ENCODE measurements at places on chromosomes 4 and X. TPM values are rescaled to one million over a fixed set of nuclear protein-coding genes. Genes with fewer than 3 reads are reported as not detected.
A peak's percentile ranks its signal among the peaks of the same experiment; 100 is the strongest.

The TMEM271 gene
- total RNA-seq = not detected

The GNRHR gene
- not detected for total RNA-seq

The FHIP1A gene
- total RNA-seq = 0.32 TPM

The CLDN22 gene
- total RNA-seq = not detected

The PWWP3B gene
- 2.6 TPM for total RNA-seq

The FGFBP2 gene
- total RNA-seq = 3.4 TPM

- no peaks in the 10 kb centered on the region for H3K27me3 ChIP-seq
- H3K27ac ChIP-seq = no peak overlapping the region
- H3K36me3 ChIP-seq = no peaks in the 10 kb centered on the region
- DNase-seq = no peak
- no peak overlapping the region for H3K4me3 ChIP-seq
Observed at GRCh38 chr4:22876270-22876669, 183.5 kb downstream of the GBA3 start.

DNA sequence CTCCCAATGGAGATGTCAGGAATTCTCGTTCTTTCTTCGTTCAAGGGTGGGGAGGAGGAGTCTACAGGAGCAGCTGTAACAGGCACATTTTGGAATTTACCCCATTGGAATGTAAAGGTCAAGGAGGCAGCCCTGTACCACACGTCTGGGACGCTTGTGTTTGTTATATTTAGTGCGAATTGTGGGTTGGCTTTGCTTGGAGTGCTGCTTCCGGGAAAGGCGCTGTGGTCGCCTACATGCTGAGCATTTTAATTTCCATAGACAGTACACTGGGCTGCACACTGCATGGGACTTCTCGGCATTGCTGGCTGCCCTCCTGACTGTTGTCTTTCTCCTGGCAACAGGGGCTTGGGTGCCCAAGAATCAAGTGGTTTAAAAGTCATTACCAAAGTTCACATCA is 12.8 kb downstream of the GYG2 start:
- H3K36me3 ChIP-seq = no peaks in the 10 kb centered on the region
- H3K27ac ChIP-seq = no peak overlapping the region
- H3K27me3 ChIP-seq = no peaks in the 10 kb centered on the region

GRCh38 chr4:123554801-123555232 is 158.2 kb downstream of the SPRY1 start:
- H3K4me1 ChIP-seq = peaks cover 6% of the 10 kb centered on the region
- no peak for DNase-seq
- H3K27me3 ChIP-seq = no peaks in the 10 kb centered on the region
- peak overlapping the region; percentile 26 for H3K4me3 ChIP-seq

- no peaks in the 10 kb centered on the region for H3K36me3 ChIP-seq
- no peaks in the 10 kb centered on the region for H3K27me3 ChIP-seq
- H3K27ac ChIP-seq = no peak overlapping the region
- no peak overlapping the region for H3K4me3 ChIP-seq
- no peaks in the 10 kb centered on the region for H3K4me1 ChIP-seq
Observed at GRCh38 chr4:155608225-155608885, 58.3 kb upstream of the GUCY1A1 start.

DNA sequence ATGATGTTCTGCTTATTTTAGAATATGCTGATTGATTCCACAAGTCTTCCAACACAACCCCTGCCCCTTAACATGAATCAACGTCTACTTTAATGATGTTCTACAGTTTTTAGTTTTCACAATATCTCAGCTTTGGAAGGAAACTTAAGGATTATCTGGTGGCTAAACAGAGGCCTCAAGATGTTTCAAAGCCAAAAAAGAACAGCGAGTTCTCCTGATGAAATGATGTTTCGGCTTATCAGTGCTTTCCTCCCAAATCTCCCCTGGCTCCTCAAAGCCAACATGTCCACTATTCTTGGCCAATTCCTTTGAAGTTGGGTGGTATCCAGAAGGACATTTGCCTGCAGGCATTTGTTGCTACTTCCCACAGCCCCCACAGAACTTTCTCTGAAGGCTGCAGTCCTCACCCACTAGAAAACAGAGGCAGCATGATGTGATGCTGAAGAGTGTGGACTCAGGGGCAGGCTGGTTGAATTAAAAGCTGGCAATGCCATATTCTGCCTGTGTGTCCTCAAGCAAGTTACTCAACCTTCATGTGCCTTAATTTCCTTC is 87.3 kb downstream of the ADGRG4 start:
- H3K27me3 ChIP-seq = peaks cover 55% of the 10 kb centered on the region
- no peak for DNase-seq
- H3K36me3 ChIP-seq = no peaks in the 10 kb centered on the region
- H3K4me1 ChIP-seq = no peaks in the 10 kb centered on the region
- H3K27ac ChIP-seq = no peak overlapping the region

GRCh38 chr4:26104056-26104685 is 190.2 kb downstream of the SMIM20 start:
- H3K27me3 ChIP-seq = no peaks in the 10 kb centered on the region
- DNase-seq = no peak
- H3K27ac ChIP-seq = no peak overlapping the region
- H3K4me1 ChIP-seq = no peaks in the 10 kb centered on the region
- no peaks in the 10 kb centered on the region for H3K36me3 ChIP-seq

GRCh38 chr4:53019485-53020382 is 157.6 kb downstream of the RASL11B start:
- no peak overlapping the region for H3K27ac ChIP-seq
- H3K36me3 ChIP-seq = no peaks in the 10 kb centered on the region
- no peaks in the 10 kb centered on the region for H3K27me3 ChIP-seq
- no peak overlapping the region for H3K4me3 ChIP-seq
- no peaks in the 10 kb centered on the region for H3K4me1 ChIP-seq

- DNase-seq = no peak
- H3K4me1 ChIP-seq = no peaks in the 10 kb centered on the region
- no peak overlapping the region for H3K4me3 ChIP-seq
- H3K27me3 ChIP-seq = peaks cover 56% of the 10 kb centered on the region
Observed at GRCh38 chrX:109936114-109936513, 66.8 kb upstream of the TMEM164 start.

DNA sequence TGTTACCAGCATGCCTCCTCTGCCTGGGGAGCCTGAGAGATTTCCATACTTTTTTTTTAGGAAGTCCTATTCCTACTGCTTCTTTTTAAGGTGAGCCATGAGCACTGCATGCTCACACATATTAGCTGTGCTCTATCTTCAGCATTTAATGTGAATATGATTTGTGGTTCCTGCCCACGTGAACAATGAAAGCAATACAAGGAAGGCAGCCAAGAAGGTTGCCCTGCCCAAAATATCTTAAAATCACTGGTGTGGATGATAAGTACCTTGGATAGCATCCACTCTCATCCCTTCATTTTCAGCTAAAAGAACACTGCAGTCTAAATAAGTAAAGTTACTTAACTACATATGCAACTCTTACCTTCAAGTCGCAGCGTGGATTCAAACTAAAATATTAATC is 607.5 kb downstream of the PACRGL start:
- H3K27me3 ChIP-seq = peaks cover 13% of the 10 kb centered on the region
- H3K36me3 ChIP-seq = no peaks in the 10 kb centered on the region
- DNase-seq = no peak
- H3K4me3 ChIP-seq = no peak overlapping the region
- no peaks in the 10 kb centered on the region for H3K4me1 ChIP-seq

DNA sequence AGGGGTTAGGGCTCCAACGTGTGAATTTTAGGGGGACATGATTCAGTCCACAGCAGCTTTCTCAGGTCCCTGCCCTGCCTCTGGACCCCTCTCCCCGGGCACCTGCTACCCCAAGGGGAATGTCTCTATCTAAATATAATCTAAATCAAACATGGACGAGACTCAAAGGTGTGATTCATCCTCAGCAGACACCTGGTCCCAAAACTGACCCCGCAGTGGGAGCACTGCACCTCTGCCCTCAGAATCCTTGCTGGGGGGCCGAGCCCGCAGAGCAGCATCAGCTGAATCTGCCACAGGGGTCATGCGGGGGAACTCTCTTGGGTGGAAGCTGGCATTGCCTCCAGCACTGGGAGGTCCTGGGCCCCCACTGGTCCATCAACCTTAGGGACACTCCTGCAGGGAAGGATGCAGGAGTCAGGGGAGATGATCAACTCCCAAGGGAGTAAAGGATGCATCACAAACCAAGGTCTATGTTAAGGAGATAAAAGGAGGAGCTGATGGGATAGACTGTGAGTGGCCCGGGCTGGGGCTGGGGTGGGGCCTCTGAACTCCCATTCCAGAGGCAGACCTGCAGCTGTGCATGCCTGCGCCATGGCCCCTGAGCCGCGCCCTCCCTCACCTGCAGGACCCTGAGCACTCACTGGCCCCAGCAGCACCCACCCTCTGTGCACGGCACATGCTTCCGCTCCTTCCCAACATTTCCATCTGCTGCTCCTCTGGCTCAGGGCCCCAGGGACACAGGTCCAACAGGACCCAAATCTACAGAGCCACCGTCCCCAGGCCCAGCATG is 54.0 kb downstream of the ADRA2C start:
- H3K36me3 ChIP-seq = no peaks in the 10 kb centered on the region
- H3K4me1 ChIP-seq = no peaks in the 10 kb centered on the region
- no peak overlapping the region for H3K4me3 ChIP-seq
- no peak for DNase-seq
- H3K27ac ChIP-seq = no peak overlapping the region

DNA sequence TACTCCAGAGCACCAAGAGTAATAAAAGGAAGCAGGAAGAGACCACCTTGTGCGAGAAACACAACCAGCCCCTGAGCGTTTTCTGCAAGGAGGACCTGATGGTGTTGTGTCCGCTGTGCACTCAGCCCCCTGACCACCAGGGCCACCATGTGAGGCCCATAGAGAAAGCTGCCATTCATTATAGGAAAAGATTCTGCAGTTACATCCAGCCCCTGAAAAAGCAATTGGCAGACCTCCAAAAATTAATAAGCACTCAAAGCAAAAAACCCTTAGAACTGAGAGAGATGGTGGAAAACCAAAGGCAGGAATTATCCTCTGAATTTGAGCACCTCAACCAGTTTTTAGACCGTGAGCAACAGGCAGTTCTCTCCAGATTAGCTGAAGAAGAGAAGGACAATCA is 5.7 kb downstream of the TRIM75 start:
- H3K27me3 ChIP-seq = no peaks in the 10 kb centered on the region
- DNase-seq = no peak
- no peaks in the 10 kb centered on the region for H3K36me3 ChIP-seq
